Hematopoietic multipotent progenitor cell (in vitro differentiated cells): ENCODE measurements at places on chromosomes 1 and 21.

GRCh38 chr1:182614796-182615454, 10.7 kb upstream of the RGS16 start:
- no peak for DNase-seq

- no peak for DNase-seq
These were observed 42.1 kb upstream of the SRP9 start for GRCh38 chr1:225735252-225736149.

DNA sequence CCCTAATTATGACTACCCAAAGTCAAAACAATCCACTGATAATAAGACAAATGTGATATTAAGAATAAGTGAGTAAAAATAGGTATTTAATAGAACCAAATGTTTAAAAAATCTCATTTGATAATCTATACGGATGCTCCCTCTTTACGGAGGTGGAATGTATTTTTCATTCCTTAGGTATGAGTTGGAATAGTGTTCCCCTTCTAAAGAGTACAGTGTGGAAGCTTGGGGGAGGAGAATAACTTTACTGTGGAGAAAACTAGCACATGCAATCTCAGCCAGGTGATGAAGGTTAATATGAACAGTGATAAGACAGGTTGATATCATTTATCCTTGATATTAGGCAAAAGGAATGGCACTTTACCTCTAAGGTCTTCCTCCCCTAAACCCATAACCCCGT, 74.6 kb downstream of the GPR88 start:
- DNase-seq: no peak

- DNase-seq: no peak
These were observed 7.5 kb upstream of the YBX1 start for GRCh38 chr1:42674682-42675081.

DNA sequence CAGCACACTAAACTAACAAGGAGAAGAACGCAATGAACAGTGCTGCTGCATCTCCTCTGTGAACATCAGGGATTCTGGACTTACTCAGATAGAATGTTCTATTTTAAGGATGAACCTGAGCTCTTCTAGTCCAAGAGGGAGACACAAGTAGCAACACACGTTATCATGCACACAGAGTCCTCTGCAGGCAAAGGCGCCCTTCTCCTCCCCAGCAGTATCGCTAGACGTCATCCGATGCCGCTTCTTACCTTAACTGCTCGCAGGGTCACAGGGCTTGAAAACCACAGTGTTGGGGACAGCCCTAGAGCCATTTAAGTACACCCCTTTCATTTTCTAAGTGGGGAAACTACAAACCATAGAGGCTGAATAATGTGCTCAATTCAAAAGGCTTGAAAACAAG, 74.5 kb downstream of the HIVEP3 start:
- DNase-seq: no peak

- DNase-seq: no peak
These were observed 87.7 kb upstream of the ACTRT2 start for GRCh38 chr1:2933431-2934155.

DNA sequence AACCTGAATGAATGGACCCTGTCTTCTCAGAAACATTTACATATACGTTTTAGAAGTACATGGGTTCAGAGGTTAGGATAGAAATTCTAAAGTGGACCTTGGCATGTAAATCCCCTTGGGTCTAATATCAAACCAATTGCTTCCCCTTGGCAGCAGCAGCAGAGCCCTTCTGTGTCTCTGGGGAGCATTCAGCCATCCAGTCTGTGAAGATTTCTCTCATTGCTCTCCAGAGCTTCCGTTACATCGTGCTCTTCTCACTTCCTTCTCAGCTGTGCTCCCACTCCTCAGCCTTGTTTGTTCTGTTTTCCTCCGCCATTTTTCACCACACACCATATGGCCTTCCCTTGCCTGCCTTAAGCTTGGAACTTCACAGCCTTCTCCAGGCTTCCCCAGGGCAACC, 61.5 kb upstream of the ATP1B1 start:
- no peak for DNase-seq

DNA sequence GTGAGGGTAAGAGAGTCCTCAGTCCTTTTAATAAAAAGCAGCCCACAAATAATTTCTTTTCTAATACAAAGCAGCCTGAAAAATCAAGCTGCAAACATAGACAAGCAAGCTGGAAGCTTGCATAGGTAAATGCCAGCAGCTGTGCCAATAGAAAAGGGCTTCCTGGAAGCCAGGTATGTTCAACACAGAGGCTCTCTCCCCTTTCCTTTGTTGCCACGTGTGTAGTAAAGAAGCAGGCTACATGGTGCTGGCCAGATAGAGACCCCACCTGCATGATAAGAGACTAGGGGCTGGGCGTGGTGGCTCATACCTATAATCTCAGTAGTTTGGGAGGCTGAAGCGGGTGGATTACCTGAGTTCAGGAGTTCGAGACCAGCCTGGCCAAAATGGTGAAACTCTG, 50.1 kb upstream of the ERRFI1 start:
- DNase-seq: no peak

DNA sequence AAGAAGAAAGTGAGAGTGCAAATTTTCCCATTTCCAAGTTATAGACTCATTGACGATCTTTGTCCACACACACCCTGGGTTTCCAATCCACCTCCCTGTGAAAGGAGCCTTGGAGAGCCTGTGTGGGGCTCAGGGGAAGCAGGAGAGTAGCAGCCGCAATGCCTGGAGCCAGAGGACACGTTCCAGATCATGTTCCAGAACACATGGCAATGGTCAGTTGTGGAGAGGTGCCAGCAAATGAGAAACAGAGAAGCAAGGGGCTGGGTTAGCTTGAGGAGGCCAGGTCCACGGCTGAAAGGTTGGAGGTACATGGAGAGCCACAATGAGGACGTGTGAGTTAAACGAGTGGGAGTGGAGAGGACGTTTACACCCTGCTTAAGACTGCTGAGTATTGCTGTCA, 33.0 kb upstream of the SIPA1L2 start:
- no peak for DNase-seq

DNA sequence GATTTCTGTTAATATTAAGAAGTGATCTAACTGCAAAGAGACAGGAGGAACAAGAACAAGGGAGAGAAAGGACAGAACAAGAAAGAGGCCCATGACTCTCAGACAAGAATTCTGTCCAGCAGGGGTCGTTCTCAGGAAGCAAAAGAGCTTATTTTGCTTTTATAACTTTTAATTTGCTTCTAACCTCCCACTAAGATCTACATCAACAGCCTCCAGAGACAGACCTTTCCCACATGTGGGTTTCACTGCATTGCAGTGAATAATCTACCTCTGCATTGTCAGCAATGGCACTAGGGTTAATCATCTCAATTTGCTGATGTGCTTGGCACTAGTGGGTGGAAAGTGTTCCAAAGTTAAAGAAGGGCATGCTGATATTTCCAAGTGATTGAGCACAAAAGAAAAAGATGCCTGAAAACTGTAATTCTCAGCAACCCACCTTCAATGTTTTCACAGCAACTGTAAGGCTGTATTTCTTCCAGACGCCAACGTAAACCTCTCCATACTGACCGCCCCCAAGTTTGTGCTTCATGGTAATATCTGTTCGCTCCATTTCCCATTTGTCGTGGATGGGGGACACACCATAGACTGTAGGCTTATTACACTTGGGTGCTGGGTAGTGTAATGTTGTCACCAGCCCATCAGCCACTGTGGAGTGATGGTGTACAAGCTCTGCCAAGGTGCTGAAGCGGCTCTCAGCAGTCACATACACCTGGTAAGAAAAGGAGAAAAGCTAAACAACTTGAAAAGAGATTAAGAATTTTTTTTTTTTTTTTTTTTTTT, 39.5 kb downstream of the TOR3A start:
- peak; percentile 78 for DNase-seq

GRCh38 chr1:168939947-168940223, 166.6 kb upstream of the ATP1B1 start:
- DNase-seq: no peak

DNA sequence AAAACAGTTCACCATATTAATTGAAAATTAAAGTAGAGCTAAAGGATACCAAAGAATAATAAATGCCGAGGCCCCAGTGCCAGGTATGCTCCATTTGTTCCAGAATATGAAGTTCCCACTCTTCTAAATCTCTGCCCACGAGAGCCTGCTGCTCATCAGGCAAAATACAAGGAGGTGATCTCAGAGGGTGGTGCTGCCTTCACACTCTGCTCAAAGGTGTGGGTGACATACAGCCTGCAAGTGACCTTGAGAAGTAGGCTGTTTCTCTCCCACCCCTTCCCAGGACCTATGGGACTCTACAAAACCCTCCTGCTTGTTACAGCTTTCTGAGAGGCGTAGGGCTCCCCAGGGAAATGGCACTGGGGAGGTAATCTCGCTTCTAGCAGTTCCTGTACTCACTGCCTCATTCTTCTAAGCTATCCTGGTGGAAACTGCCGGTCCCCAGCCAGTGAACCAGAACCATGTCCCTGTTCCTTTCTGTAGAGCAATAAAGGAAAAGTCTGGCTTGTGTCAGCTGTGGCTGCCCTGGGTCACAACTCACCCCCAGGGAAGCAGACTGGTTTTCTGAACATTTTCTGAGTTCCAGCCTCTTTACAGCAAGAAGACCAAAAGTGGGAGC, 26.9 kb upstream of the DPT start:
- DNase-seq: no peak

DNA sequence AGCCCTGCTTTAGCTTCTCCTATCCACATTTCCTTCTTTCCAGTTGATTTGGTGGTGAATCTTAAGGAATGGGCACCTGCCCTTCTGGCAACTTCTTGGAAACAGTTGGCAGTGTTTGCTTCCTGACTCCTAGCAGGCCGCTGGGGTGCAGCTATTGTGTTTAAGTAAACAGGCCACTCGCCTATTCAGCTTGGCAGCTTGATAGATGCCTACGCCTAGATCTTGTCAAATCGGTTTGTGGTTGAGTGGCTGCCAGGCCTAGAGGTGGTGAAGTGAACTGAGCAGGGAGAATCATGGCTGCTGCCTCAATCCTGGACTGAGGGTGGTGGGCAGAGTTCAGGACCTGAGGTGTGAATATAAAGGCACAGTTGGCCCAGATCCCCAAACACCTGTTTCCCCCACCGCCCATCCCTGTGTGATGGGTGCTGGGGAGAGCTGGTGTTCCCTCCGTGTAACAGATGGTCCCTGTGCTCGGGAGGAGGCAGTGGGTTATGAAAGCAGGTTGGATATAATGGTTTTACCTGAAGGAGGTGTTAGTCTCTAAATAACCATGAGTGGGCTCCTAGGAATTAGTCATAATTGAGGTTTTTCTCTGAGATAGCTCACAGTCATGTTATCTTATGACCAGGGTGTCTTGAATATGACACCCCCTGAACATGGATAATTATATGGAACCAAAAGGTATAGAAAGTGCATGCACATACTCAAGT, 940 bp upstream of the PLA2G2C start:
- DNase-seq: no peak

GRCh38 chr1:231401478-231401877, 20.6 kb downstream of the EGLN1 start:
- DNase-seq: no peak

DNA sequence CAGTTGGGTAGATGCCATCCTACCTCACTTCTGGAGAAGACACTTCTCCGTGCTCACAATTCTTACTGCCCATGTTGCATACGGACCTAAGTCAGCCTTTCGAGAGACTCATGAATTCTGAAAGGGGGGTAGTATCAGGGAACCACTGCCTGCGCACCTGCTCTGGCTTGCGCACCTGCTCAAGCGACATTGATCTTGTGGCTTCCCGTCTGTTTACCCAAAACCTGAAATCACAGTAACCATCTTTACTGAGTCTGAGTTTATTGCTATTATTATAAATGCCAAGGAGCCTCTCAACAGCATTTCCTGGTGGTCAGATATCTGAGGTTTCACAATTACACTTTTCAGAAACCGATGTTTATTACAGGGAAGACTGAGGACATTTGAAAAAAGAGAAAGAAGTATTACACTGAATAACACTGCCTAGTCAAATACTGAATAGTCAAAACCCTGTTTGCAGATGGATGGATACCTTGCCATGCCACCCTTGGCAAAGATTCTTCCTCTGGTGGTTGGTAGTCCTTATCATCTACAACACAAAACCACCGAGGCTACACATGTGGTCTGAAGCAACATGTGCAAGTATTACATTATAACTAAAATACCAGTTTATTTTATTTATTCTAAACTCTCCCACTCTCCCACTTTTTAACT, 208.7 kb downstream of the SIPA1L2 start:
- peak; percentile 1 for DNase-seq

DNA sequence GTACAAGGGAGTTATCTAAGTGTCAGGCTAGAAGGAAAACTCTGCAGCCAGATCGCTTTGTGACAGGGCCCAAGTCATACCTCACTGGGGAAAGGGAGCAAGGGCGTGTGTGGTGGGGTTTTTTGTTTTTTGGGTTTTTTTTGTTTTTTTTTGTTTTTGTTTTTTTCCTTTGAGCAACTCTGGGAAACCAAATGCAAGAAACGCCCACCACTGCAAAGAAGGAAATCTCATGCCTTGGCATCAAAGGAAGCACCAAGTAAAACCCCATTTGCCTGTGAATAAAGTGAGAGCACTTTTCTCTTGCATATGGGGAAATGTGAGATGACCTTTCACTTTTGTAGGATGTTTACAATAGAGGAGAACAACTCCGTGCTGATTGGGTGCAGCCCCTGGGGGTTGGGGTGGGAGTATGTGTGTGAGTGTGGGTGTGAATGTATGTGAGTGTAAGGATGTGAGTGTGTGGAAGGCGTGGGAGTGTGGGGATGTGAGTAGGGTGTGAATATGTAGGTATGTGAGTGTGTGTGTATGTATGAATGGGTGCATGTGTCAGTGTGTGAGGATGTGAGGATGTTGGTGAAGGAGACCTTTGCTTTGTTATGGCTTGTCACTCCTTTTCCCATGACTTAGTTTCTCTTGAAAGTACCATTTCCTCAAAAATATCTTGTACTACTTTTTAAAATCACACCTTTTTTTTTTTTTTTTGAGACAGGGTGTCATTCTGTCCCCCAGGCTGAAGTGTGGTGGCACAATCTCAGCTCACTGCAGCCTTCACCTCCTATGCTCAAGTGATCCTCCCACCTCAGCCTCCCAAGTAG, 34.6 kb downstream of the IL12RB2 start:
- DNase-seq: no peak

DNA sequence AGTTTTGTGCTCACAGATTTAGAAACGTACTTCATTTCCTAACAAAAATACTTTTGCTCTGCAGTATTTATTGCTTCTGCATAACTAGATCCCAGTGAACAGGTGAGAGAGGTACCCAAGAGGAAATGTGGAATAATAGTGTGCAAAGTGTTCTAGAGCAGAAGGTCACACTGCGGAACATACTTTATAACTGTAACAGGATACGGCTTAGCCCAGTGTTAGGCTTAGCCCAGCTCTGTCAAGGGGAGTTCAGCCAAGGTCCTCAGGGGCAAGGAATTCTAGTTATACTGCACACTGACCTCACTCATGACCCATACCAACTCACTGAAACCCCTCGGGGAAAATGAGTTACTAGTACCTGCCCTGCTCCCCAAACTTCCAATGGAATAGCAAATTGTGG, 55.3 kb downstream of the PTPN14 start:
- DNase-seq: no peak

GRCh38 chr1:90210633-90211491, 216.0 kb downstream of the ZNF326 start:
- no peak for DNase-seq

- no peak for DNase-seq
These were observed 34.8 kb upstream of the NPL start for GRCh38 chr1:182754543-182755314.

GRCh38 chr1:227917081-227917950, 30.4 kb downstream of the WNT9A start:
- DNase-seq: no peak
